ENCODE measurements at places on chromosomes 2 and 18. TPM values are rescaled to one million over a fixed set of nuclear protein-coding genes. Genes with fewer than 3 reads are reported as not detected.
A peak's percentile ranks its signal among the peaks of the same experiment; 100 is the strongest.

Gene CCDC138
- total RNA-seq, result 16.6 TPM

Gene NGEF
- 9.3 TPM for total RNA-seq

Gene TEKT4
- total RNA-seq, result not detected

Gene ASXL3
- total RNA-seq, result not detected

Gene KIF1A
- total RNA-seq, result not detected

Gene POTEC
- not detected for total RNA-seq

Gene FOXI3
- not detected for total RNA-seq

Gene MYO7B
- 1.8 TPM for total RNA-seq

- DNase-seq, result no peak
These were observed 79.1 kb downstream of the FAM168B start for GRCh38 chr2:131014141-131014540.

- no peak for DNase-seq
These were observed 1314.6 kb upstream of the GYPC start for GRCh38 chr2:125341353-125341752.

DNA sequence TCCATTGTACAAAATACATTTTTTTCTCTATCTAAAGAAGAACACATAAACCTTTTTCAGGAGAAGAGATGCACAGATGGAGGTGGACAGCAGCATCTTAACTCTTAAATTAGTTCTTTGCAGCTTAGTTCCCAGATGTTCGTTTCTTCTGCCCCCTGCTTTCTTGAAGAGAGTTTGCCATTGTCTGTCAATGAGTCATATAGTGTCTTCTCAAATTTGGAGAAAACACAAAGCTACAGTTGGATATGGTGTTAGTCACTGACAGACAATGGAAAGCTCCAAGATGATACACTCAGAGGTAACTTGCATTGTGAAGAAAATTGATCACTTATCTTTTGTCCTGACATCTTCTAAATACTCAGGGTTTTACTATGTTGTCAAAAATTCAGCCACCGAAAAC is 48.8 kb upstream of the TMEFF2 start:
- no peak for DNase-seq

GRCh38 chr18:66393463-66393862 is 210.4 kb downstream of the CDH19 start:
- DNase-seq, result no peak

DNA sequence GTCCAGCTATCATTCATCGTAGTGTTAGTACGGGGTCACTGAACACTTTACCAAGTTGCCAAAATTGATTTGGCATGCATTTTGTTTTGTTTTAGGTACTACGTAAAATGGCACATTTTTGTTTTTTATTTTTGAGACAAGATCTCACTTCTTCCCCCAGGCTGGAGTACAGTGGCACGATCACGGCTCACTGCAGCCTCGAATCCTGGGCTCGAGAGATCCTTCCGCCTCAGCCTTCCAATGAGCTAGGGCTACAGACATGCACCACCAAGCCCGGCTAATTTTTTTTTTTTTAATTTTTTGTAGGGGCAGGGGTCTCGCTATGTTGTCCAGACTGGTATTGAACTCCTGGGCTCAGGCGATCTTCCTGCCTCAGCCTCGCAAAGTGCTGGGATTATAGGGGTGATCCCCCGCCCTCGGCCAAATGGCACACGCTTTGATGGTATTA is 786 bp downstream of the TAF1B start:
- no peak for DNase-seq

DNA sequence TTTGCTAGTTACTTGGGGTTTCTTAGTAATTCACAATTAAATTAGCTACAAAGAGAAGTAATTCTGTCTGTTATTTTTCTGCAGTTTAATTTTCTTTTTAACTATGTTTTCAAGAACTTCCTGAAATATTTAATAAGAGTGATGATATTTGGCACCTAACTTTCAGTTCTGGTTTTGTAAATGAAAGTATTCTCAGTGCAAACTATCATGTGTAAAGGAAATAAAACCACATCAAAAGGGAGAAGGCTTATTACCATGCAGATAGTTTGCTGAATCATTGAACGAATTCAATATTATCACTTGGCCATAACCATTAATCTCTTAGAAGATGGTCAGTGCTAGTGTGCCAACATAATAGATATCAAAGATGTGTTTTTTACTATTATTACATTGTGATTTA is 29.2 kb downstream of the DYTN start:
- no peak for DNase-seq

DNA sequence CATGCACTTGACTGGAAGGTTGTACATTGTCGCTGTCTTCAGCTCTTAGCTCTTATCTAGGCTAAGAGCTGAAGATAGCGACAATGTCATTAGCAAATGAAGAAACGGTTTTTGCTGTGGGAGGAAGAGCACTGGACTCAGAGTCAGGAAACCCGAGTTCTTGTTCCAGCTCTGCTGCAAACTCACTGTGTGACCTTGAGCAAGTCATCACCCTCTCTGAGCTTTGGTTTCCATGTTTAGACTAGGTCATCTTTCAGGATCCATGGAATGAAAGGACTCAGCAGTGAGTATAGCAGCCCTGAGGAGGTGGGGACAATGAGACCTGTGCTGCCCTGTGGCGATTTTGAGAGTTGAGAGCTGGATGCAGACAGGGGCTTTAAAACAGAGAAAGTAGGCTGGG is 85.3 kb downstream of the ASAP2 start:
- DNase-seq, result no peak

DNA sequence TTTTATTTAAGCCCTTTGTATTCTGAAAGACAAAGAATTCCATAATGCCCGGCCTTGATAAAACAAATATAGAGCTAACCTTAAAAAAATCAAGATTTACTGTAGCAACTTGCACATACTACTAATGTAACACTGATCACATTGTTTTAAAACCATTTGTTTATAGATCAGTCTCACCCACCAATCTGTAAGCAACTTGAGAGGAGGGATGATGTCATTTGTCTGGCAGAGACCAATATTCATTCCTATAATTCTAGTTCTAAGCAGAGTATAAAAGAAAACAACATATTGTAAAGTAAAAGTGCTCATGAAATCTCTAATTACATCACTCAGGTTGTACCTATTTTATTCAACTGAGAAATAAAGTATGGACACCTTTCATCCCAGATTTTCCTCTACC is 380.6 kb downstream of the TGIF1 start:
- DNase-seq, result no peak

DNA sequence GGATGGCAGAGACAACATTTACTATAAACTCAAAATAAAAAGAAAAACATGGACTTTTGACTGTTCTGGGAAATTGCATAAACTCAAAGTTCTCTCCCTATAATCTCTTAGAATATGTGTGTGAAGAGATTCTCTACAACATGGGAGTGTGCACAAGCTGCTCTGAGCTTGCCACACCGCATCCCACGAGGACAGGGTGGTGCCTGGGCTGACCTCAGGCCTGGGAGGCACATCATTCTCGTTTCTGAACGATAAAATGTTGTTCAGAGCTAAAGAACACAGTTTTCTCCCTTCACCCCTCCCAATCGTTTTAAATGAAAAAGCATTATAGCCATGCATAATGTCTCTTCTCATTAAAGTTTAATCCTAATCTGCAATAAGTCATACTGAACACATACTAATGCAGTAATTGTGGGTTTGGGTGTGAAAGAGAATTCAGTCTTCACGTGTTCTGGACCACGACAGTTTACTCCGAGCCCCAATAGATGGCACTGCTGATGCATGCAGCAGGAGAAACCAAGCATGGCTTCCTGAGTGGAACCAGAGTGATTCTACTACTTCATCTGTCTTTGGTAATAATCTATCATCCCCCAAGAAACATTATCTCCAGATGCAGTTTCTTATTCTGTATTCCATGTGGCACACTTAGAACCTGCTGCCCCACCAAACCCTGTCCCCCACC is 46.9 kb upstream of the LAMA1 start:
- DNase-seq, result no peak

DNA sequence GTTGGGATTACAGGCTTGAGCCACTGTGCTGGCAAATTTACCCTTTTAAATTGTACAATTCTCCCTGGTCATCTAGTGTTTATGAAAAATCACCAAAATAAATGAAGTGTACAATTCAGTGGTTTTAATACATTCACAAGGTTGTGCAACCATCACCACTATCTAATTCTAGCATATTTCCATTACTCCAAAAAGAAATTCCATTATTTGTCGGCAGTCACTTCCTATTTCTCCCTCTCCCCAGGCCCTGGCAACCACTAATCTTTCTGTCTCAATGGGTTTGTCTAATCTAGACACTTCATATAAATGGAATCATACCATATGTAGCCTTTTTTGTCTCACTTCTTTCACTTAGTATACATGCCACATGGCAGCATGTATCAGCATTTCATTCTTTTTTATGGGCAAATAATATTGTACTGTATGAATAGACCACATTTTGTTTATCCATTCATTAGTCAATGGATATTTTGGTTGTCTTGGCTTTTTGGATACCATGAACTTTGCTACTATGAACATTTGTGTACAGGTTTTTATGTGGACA is 12.6 kb upstream of the POLE4 start:
- DNase-seq, result no peak

DNA sequence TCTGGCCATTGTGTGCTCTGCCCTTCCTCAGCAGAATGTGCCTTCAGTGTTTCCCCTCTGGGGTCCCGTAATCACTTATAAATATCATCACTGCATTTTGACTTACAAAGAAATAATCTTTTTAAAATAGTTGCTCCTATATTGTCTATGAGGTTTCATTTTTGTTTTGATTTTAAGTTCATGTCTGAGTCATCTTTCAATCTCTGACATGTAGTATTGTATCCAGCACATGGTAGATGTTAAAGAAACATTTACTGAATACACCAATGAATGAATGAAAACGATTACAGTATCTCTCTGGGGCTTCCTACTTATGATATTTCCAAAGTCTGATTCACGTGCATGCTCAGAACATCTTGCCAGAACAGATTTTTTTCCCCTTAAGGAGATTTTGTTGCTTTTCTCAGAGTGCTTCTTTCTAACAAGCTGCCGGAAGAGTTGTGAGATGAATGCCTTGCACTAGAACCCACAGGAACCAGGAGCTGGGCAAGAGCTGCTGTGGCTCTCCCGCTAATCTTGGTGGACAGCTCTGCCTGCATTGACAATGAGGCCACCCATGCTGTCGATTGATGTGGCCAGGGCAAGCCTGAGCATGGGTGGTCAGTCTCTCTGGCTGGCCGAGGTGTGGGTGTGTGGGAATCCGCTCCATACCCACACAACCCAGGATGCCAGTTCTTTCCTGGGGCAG is 199.4 kb downstream of the CYRIA start:
- DNase-seq, result peak; percentile 71

DNA sequence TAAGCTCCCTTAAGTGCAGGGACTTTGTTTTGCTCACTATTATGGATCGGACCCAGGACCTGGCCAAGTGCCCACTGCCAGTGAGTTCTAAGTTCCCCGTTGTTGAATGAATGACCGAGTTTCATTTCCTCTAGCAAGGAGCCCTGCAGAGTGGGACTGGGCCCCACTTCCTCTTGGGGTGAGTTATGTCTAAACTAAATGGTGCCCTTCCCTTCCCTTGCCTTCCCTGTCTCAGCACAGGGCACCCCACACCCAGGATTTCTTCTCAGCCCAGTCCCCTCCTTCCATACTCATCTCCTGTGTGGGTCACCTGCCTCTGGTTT is 195.3 kb upstream of the HS6ST1 start:
- no peak for DNase-seq

DNA sequence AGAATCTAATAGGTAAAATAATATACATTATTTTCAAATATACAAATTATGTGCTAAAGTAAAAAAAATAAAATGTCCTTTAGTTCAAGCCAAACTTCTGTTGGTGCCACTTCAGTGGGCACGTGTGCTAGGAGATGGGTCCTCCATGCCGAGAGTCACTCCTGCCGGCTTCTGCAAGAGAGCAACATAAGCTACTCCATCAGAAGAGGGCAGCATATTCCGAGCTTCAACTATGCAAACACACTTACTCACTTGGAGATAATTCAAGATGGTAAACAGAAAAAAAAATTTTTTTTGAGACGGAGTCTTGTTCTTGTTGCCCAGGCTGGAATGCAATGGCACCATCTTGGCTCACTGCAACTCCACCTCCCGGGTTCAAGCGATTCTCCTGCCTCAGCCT is 24.4 kb downstream of the CNOT11 start:
- DNase-seq, result no peak

DNA sequence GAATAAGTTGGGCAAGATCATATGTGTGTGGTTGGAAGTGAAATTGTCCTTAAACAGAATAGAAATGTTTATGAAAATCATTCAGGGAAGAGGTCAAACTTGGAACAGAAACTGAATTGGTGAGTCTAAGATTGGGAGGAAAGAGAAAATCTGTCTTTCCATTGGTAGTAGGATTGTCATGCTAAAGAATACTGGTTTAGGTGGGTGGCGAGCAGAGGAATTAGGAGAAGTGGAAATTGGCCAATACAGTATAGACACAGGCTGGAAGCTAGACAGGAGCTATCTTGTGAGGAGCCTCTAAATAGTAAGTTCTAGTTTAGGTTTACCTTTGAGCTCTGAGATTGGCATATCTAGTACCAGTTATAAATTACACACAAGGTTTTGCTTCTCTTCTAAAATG is 80.9 kb upstream of the KYNU start:
- DNase-seq, result no peak

- no peak for DNase-seq
These were observed 203.0 kb upstream of the PID1 start for GRCh38 chr2:229474125-229474524.

- no peak for DNase-seq
These were observed 228.6 kb upstream of the PXDN start for GRCh38 chr2:1972948-1973347.

GRCh38 chr18:8984131-8984721 is 118.3 kb upstream of the NDUFV2 start:
- DNase-seq, result no peak

DNA sequence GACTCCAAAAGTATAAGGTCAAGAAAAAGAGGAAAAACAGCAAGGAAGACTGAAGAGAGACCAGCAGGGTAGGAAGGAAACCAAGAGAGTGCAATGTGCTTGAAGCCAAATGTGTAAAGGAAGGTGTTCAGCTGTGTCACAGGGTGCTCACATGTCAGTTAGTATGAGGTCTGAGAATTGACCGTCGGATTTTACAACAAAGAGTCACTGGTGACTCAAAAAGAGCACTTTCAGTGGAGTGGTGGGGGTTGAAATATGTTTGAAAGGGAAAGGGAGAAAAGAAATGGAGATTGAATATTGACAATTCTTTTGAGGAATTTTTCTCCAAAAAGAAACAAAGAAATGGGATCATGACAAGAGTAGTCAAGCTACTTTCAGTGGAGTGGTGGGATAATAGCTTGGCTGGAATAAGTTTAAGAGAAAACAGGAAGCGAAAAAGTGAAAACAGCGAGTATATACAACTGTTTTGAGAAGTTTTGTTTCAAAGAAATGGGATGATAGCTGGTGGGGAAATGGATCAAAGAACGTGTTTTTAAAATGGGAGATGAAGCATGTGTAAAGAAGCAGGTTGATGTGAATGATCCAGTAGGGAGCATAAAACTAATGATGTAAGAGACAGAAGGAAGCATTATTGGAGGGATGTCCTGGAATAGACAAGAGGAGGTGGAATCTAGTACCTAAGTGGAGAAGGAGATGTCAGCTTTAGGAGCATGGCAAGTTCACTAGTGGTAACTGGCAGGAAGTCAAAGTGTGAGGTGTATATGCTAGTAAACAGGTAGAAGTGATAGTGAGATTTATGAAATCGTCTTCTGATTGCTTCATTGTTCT is 3.6 kb upstream of the TSPYL6 start:
- no peak for DNase-seq
